Renal pelvis (tissue), 12 donors: ENCODE measurements at places on chromosomes 4 and X.

GRCh38 chr4:158032733-158033415 lies 140.0 kb downstream of the GASK1B start:
- no peak for DNase-seq

DNA sequence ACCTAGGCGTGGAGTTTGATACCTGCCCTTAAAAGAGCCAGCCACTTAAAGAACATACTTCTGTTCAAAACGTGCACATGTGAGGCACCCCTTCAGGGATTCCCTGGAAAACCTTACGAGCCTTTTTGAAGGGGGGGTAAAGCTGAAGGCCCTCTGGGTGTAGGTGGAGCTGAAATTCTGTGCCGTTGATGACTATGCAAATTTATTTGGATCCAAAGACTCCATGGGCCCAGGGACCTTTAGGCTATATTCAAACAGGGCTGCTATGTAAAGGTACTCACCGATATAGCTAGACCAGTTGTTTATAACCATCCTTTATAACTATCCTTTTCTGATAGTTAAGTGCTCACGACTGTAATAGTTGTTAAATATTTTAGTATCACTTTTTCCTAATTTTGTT lies 40.3 kb upstream of the NFXL1 start:
- DNase-seq: no peak

- no peak for DNase-seq
These were observed 147.6 kb downstream of the STK32B start for GRCh38 chr4:5198656-5199541.

DNA sequence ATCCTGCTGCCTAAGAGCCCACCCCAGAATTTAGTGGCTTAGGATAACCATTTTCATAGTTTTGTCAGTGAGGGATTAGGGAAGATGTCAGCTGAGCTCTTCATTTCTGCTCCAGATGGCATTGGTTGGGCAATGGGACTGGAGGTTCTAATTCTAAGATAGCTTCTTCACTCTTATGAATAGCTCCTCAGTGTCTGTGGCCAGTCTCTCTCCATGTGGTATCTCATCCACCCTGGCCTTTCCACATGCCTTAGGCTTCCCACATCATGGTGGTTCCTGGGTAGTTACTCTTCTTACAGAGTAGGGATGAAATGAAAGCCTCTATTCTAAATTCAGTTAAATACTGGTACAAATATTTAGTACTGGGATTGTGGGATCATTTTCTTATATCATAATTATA lies 31.3 kb downstream of the REPS2 start:
- DNase-seq: no peak
